Lower lobe of right lung (tissue), 2 donors: ENCODE measurements at places on chromosomes 16 and 17. TPM values are rescaled to one million over a fixed set of nuclear protein-coding genes. Genes with fewer than 3 reads are reported as not detected.

GRCh38 chr17:68847711-68848110, 107.5 kb downstream of the ABCA8 start:
- DNase-seq, result no peak

DNA sequence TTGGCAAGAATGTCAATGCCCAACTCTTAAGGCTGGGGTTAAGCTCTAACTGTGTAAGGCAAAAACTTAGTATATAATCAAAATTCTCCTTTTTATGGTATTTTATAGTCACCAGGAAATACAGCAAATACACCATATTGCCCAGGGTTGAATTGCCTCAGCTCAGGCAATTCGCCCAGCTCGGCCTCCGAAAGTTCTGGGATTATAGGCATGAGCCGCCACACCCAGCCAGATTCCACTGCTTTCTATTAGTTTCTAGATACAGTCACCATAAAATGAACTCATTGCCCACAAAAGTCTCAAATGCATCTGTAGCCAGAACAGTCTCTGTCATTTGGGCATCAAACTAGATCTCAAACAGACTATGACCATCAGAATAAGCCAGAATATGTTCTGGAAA, 238.7 kb upstream of the TOX3 start:
- no peak for DNase-seq

Gene AFMID
- 38.6 TPM for total RNA-seq

GRCh38 chr16:12341423-12341822, 364.9 kb downstream of the SNX29 start:
- no peak for DNase-seq

- no peak for DNase-seq
Observed at GRCh38 chr16:72657791-72658190, 390.1 kb downstream of the ZFHX3 start.

Gene CDH1
- 127 TPM for total RNA-seq

GRCh38 chr16:5188318-5188988, 90.9 kb upstream of the EEF2KMT start:
- no peak for DNase-seq

DNA sequence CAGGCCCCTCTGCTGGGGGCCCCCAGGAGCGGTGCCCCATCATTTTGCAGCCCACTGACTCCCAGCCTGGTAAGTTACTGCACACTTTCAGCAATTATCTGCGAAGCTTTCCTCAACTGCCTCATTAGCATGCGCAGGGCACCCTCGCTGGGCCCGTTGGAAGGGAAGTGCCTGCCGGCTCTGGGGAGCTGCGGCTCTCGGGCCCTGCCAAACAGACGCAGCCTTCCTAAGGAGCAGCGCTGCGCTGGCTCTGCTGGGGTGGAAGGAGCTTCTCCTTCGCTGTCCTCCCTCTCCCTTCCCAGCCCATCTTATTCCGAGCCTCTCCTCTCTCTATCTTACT, 71.0 kb downstream of the RBBP6 start:
- DNase-seq, result no peak

DNA sequence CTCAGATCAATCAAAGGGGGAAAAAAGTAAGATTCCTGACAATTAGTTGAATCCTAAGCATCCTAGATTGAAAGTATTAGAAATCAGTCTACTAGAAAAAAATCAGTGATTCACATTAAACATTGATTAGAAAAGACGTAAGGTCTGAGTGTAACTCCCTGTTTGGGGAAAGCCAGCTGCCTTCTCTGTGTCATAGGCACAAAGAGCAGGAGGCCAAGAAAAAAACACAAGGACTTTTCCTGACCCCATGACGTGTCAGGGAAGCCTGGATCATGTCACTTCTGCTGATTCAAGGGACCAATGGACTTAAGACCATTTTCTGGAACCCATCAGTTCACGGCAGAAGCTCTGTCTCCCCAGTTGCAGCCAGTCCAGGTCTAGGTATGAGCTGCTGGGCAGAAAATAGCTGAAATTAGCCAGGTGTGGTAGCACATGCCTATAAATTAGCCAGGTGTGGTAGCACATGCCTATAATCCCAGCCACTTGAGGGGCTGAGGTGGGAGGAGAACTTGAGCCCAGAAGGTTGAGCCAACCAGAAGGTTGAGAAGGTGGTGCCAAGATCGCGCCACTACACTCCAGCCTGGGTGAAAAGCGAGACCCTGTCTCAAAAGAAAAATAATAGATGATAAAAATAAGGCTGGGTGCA, 35.9 kb downstream of the RANBP10 start:
- DNase-seq, result no peak

Gene PTGES3L
- total RNA-seq, result 0.27 TPM

GRCh38 chr17:27346228-27346899, 52.5 kb downstream of the WSB1 start:
- no peak for DNase-seq

Gene TBC1D3L
- 20.7 TPM for total RNA-seq

DNA sequence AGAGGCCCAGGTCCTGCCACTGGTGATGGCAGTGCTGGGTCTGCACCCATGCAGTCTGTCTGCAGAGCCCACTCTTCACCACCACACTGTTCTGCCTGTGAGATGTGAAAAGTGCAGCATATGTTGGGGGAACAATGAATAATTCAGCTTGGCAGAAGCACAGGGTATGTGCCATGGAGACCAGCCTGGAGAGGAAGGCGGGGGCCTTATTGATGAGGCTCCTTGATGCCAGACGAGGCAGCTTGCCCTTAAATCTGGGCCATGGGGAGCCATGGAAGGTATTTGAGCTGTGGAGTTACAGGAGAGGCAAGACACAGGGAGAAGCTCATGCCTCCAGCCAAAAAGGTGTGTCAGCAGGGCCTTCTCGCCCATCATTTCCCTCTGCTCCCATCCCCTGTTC, 124.7 kb downstream of the C16orf78 start:
- DNase-seq, result no peak

GRCh38 chr17:38724337-38724988, 5.7 kb upstream of the CISD3 start:
- DNase-seq, result no peak

DNA sequence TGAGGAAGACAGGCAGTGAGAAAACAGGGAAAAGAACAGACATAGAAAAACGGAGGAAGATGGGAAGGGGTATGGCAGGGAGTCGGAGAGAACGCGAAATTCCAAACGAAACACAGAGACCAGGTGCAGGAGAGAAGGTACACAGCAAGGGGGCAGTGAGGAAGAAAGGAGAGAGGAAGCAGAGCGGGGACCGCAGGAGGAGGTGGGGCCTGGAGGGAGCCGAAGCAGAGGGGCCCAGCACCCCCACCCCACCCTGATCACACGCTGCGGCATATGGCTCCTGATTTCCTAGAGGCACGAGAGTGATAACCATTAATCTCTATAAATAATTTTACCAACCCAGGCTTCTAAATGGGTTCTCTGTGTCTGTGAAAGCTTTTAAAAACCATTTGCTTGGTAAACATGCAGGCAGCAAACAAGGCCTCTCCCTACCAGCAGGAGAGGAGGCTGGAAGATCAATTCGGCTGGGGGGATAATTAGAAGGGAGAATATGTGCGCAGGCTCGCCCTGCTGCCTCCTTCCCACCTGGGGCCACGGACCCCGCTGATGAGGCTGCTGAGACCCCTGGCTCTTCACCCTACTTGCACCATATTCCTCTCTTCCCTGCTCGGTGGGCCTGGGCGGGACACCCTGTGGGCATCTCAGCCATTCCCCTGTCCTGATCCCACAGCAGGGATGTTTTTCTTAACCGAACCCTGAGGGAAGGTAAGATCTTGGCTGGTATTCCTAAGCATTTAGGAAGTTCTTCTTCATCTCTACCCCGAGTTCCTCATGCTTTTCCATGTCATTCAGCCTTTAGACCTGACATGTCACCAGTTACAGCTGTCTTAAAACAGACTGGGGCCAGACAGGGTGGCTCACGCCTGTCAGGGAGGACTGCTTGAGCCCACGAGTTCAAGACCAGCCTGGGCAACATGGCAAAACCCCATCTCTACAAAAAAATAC, 86.7 kb downstream of the TMEM132E start:
- no peak for DNase-seq

Gene RNF43
- 9.7 TPM for total RNA-seq

DNA sequence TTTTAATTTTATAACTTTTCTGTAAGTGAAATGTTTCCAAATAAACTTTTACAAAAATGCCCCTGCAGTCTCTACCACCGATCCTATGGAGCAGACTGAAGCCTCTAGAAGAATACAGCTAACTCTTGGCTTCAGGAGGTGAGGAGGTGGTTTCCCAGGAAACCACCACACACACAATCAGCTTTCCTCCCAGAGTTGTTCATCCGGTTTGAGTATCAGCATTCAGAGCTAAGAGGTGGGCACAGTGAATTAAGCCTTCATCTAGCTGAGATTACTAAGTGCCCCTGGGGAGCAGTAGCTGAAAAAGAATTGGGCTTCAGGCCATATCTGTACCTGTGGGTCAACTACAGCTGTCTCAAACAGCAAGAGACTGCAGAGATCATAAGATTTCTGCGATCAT, 139.7 kb downstream of the AATF start:
- DNase-seq, result no peak

DNA sequence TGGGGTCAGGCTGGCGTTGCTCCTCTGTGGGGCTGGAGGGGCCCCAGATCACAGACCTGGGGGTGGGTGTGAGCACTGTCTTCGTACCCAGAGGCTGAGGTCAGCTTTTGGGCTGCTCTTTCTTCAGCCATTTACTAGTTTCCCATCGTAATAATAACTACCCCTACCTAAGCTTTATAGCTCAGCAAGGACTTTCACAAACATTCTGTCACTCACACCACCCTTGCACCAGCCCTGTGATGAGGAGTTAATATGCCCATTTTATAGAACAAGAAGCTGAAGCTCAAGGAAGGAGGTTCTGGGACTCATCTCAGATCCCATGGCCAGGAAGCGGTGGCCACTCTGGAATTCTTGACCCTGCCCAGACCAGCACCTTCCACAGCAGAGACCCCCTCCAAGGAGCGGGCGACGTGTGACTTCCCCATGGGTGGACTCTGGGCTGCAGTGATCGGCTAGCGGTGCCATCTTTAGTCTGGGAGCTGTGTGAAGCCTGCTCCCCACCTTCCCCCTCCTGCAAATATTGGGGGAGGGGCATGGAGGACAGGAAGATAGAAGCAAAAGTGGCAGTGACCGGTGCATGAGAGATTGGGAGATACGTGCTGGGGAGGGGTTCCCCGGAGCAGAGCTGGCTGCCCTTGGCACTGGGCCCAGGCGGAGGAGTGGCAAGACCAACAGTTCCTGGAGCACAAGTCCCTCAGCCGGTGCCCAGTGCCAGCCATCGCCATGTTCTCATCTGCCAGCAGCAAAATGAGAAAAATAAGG, 81.8 kb upstream of the TOB1 start:
- DNase-seq, result peak; percentile 87

DNA sequence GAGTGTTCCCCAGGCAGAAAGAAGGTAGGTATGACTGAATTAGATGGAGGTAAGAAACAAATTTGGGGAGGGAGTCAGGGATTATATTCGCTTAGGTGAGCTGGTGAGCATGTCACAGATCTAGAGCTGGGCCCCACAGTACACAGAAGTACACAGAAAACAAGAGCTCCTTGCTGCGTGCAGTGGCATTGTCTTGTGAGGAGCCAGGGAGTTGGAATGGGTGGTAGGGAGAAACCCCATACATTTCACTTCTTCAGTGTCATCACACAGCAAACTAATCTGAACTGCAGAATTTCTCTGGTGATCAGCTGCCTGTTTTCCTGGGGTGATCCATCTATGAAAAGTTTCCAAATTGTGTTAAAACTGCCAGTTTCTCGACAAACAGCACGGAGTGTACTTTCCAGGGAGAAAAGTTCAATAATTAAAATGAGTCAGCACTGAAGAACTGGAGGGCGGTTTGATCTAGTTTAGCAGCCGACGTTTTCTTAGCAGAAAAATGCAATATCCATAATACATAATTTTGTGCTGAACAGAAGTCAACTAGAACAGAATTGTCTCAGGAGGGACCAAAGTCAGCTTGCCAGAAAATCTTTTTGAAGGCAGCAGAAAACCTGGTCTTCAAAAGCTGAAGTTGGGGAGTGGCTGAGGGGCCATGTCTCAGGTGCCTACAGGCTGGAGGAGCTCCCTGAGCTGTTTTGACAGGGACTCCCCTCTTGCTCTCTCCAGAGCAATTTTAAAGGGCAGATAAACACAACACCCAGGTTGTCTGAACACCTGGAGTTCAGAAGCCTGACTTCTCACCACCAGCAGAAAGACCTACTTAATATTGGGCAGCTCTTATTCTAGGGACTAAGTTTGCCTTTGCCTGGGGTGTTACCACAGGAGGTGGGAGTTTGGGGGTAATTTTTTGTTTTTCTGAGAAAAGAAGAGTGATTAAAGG, 448.6 kb downstream of the CA10 start:
- DNase-seq, result no peak

Gene PHLPP2
- 6.6 TPM for total RNA-seq

Gene GCGR
- total RNA-seq, result not detected

DNA sequence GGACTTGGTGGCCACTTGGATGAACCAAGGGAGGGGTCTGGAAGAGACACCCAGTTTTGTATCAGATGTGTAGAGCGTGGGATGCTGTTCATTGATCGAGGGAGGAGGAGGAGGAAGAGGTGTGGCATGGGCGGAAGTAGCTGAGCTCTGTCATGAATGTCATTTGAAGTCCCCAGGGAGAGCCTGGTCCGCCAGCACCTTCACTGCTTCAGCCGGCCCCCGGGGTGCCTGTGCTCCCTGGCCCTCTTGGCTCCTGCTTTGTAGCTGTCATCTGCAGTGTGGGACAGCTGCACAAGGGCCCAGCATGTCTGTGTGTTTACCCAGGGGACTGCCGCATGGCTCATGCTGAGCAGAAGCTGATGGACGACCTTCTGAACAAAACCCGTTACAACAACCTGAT, 75.4 kb upstream of the RBL2 start:
- DNase-seq, result no peak

GRCh38 chr16:56163938-56164337, 27.4 kb upstream of the GNAO1 start:
- no peak for DNase-seq

Gene NSMCE1
- 53.0 TPM for total RNA-seq

DNA sequence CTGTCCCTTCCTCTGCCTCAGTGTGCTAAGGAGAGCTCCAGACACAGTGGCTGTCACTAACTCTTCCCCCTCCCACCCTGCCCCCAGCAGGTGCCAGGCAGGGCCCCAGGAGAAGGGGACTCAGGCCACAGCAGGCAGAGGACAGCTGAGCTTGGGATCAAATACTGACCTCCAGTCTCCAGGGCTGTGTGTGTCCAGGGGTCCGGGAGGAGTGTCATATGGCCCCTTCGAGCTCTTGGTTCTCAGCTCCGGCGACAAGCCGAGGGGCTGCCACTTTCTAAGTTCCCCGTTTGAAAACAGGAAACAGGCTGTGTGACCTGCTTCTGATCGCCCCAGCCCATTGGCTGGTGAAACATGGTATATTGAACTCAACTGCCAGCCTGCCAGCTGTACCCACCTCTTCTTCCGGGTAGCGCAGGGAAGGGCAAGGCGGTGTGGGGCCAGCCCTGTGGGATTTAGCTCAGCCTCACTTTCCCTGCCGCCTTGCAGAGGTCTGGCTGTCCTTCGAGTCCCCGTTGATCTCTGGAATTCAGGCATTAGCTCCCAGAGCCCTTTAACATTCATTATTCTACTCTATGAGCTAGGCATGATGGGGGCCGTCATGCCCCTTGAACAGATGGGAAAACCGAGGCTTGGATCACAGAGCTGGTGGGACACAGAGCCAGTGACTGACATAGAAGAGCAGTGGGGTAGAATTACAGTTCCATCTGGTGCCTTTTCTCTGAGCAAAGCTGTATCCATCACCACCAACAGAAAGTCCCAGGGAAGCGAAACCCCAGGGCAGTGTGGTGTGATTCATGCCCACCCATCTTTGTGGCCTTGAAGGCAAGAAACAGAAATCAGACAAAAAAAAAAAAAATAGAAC, at the start of gene SNX20:
SNX20 (minus strand) TSS at position 292 of the 865 bp plus-strand sequence. CDS start 3,786 bp downstream, outside the sequence.
- DNase-seq, result peak; percentile 76

Gene PRR15L
- total RNA-seq, result 48.1 TPM
